ENCODE measurements at places on chromosomes 12 and 14.

DNA sequence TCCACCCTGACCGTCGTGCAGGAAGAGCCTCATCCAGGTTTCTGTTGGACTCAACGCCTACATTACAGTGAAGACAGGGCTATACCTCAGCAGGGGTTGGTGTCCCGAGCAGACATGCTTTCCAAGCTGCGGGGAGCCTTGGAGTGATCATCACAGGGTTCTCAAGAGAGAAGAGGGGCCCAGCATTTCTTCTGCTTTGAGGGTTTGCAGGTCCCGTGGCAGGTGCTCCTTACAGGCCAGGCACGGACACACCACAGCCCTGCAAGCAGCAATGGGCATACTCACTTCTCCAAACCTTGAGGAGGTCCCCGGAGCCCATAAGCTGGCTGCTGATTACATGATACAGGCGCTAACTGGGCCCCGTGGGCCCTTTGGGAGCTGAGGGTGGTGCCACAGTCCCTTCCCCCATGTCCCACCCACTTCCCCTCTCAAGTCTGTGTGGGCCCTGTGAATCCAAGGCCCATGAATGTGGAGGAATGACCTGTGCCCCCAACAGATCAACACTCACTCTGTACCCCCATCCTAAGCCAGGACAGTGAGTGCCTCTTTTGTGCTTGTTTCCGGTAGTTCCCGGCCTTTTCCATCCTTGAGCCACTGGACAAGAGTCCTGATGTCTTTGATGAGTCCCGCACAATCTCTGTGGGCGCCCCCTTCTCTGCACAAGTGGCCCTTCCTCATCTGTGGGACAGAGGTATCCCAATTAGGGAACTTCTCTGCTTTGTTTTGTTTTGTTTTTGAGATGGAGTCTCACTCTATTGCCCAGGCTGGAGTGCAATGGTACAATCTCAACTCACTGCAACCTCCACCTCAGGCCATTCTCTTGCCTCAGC, 1.1 kb downstream of the AQP2 start:
- no peak for DNase-seq

DNA sequence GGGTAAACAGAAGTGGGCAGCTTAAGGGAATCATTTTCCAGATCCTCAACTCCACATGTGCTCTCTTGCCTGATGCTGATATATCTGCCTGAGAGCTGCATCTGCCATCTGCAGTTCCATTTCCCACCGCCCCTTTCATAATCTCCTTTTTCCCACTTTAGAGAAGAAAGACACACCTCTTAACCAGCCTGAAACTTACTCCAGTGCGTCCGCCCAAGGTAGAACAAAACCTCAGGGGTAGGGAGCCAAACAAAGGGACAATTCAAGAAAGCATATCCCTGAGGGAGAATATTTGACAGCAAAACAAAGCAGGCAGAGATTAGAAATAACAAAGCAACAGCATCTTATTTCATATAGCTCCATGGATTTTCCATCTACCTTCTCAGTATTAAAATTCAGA, 4.3 kb downstream of the MDM1 start:
- DNase-seq, result no peak

GRCh38 chr12:105321125-105321524, 9.4 kb upstream of the C12orf75 start:
- DNase-seq, result no peak

DNA sequence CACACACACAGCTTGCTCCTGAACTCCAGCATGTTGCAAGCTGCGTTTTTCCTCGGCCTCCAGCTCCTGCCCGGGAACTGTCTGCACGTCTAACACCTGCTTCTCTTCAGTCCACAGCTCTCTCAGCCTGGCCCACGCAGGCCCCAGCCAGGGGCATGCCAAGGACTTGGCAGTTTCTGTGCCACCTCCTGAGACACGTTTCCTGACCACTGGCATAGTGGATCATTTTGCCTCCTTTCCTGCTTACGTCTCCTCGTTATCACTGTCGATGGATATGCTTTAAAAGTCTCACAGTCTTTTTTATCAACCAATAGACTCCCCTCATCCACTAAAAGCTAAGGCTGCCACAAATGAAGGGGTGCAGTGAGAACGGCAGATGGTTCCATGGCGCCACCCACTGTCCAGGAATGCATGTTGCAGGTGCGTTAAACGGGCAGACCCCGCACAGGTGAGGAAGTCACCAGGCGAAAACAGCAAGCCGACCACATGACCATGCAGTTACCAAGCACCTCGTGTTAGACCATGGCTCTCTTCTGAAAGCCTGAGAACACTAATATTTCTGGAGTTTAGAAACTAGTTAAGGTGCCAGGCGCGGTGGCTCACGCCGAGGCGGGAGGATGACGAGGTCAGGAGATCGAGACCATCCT, 14.7 kb upstream of the TEAD4 start:
- DNase-seq, result peak; percentile 16

- no peak for DNase-seq
Observed at GRCh38 chr12:6672143-6672542, 9.2 kb upstream of the ING4 start.

DNA sequence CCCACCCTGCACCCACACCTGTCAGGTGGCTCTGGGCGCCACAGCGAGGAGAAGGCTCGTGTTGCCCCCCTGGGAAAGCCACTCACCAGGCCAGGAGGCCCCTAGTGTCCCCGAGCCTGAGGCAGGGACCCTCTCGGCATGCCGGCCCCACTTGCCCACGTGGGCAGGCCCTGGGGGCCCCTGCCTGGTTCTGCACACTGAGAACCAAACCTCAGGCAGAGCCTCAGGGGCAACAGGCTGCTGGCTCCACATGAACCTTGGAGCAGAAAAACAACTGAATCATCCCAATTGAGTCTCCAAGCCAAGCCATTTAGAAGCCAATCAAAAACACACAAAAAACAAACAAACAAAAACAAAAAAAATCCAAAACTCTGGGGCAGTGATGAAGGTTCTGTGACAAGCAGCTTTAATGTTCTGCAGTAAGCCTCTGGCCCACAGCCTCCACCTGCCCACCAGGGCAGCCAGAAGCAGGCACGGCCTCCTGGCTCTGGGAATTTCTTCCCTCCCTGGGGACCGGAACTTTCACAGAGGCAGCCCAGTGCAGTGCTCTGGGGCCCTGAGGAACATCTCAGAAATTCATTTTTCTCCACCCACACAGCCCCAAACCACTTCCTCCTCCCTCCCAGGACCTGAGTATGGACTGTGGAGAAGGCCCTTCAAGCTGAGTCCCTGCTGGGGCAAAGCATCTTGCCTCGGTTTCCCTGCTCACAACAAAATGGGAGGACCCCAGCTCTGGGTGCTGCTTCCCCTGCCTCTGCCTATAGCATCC, 90.2 kb downstream of the CHGA start:
- DNase-seq, result no peak

DNA sequence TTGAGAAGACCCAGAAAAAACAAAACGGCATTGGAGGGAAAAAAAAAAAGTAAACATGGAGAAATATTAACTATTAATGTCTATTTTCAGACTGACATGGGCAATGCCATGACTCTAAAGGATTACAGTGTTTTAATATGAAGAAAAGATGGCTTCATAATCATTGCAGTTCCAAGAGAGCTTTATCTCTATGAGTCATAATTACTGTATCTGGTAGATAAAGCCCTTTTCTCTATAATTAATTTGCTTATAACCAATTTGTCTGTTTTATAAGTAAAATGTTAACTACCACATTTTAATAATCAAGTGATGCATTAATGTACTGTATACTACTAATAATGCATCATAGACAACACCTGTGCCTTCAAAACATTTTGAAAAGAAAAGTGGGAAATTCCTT, 59.7 kb downstream of the CLIP1 start:
- DNase-seq, result no peak

DNA sequence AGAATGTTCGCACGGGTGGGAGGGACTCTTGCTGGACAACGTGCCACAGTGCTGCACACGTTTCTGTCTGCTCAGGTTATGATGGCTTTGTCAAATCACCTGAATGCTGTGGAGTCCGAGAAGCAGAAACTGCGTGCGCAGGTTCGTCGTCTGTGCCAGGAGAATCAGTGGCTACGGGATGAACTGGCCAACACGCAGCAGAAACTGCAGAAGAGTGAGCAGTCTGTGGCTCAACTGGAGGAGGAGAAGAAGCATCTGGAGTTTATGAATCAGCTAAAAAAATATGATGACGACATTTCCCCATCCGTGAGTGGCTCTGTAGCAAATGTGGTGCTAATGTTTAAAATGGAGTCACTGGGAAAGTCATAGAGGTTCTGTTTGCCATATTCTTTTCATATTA, 28.5 kb downstream of the KLC1 start:
- no peak for DNase-seq

DNA sequence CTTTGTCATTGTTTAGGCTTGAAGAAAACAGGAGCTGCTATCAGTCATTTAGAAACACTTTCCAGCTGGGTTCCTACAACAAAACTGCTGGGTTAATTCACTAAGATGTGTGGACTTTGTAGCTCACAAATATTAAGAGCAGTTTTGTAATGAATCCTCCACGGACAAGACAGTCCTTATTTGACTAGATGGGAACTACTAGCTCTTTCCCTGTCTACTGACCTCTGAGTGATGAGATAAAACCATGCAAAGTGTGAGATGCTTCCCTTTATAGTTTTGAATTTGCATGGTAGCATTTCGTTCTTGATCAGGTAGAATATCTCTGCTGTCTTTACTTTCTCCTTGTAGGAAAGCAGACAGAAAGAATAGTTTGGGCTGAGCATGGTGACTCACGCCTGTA, 72.9 kb upstream of the STXBP6 start:
- no peak for DNase-seq

DNA sequence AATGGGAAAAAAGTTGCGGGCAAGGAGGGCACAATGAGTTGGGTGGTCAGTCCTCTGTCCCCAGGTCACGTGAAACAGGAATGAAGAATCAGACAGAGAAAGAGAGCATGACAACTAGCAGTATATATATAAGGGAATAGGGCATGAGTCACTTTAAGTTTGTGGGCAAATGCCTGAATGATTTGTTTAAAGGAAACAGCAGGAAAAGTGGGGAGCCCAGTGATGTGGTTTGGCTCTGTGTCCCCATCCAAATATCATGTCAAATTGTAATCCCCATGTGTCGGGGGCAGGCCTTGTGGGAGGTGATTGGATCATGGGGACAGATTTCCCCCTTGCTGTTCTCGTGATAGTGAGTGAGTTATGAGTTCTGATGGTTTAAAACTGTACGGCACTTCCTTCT, 195.3 kb upstream of the IGF1 start:
- no peak for DNase-seq

DNA sequence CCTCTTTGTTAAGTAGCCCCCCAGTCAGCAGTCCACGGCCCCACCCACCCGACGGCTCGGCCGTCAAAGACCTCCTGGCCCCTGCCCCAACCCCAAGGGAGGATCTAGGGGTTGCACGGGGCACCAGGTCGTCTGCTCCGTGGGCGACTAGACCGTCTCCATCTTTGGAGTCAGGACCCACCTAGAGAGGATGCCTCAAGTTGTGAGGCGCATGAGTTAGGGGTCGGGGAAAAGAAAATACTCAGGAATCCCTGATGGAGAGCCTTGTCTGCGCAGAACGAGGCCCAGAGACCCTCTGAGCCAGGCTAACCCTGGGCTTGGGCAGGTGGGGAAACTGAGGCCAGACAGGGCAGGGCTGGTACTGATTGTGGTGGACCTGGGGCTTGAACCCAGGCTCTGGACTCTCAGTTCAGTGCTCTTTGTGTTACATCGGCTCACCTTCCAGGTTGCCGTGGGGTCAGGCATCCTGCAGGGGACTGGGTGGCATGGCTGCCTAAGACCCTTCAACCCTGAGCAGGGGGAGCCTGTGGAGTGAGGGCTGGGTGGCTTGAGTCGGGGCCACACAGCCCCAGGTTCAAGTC, 839 bp downstream of the OTUB2 start:
- no peak for DNase-seq

DNA sequence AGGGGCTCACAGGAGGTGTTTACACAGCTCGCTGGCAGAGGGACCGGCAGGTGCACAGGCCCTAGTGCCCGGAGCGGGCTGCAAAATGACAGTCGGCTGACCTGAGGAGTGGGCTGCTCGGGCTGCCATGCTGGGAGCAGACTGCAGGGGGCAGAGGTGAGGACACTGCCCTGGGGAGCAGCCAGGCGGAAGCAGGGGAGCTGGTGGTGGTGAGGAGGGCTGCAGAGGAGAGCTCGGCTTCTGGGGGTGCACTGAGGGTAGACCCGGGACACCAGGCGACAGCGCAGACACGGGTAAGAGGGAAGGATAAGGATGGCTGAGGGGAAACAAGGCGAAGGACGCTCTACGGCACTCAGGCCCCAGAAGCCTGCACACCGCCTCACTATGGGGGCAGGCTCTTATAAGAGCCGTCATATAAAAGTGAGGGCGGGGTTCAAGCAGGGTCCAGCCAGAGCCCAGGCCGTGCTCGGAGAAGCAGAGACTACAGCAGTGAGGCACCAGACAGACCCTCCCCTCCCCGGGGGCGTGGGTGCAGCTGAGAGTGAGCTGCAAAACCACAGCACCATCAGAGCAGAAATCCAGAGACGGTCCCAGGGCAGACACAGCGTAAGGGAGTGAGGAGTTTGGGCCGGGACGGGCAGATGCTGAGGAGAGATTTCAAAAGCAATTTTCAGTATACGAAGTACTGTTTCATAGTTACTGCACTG, 62.5 kb downstream of the CCDC88C start:
- peak; percentile 55 for DNase-seq

DNA sequence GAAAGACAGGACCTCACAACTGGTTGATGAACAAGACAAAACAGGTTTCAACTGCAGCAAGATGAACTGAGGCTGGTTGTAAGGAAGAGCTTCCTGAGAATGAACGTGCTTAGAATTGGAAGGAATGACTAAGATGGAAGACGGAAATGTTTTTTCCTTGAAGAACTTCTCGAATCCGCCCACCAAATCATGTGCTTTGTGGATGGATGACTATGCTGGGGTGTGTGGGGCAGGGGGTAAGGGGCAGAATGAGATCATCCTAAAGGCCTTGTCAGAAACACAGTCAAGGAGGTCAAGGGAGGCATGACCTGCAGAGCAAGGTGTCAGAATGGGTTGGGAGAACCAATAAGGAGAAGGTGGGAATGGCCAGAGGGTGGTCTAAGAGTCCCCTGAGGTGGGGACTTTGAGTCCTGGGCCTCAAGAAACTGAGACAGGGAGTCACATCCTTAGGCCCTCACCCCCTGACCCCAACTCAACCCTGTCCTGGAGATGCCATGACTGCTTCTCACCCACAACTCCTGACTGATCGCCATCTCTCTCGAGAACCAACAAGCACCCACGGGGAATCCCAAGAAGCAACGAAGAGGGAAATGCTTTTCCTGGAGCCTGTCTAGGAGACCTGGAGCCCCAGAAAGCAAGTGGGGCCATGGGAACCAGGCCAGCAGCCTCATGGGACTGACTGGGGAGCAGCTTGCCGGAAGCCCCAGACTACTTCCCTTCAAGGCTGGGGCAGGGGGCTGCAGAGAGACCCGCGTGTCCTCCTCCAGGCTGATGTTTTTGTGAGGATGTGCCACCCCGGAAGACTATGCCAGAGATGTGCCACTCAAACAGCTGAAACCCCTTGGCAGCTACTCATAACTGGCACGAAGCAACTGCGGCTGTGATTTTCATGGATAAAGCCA, 84.0 kb downstream of the ACTN1 start:
- no peak for DNase-seq

DNA sequence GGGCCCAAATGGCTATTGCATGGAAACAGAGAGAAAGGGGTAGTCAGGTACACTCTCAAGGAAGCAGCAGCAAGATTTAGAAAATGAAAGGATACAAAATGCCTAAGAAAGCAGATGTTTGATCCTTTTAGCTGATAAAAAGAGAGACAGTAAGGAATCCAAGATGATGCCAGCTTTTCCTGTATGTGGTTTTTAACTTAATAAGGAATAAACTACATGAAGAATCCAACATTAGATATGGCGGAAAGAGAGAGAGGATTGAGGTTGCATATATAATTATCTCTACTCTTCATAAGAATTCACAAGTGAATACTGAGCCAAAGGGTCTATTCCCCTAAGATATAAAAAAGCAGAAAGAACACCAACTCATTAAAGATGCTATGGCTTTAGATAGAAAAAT, 11.6 kb downstream of the TMED10 start:
- no peak for DNase-seq

- DNase-seq, result peak; percentile 65
Observed at GRCh38 chr12:119989731-119990381, 820 bp downstream of the BICDL1 start.

All from naive B cell (primary cell).